ENCODE measurements at places on chromosomes 11 and 22.

GRCh38 chr22:17724678-17725499 is 49.4 kb downstream of the BID start:
- no peak for DNase-seq

DNA sequence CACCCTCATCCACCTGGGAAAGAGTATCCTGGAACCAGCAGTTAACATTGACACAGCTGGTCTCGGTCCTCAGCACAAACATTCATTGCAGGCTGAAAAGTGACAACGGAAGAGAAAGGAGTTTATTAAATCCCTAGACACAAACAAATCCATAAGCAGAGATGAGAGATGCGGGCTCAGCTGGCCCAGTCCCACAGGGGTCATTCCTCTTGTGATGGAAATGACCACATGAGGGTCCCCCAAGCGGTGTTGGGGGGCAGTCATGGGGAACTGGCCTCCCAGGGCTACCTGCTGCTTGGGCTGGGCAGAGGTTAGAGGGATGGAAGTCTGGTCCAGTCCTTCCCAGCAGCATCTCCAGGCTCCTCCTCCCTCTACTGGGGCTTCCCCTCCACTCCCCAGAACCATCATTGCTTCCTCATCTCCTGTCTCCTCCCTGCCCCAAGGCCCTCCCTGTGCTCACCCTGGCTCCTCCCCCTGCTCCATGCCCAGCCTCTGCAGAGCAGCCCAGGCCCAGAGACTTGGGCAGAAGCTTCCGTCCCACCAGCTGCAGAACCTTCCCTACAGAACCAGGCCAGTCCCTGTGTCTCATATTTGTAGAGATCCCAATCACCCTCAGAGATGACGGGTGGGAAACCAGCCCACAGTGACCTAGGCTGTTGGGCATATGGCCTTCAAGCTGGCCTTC is 5.4 kb upstream of the IGLL5 start:
- no peak for DNase-seq

DNA sequence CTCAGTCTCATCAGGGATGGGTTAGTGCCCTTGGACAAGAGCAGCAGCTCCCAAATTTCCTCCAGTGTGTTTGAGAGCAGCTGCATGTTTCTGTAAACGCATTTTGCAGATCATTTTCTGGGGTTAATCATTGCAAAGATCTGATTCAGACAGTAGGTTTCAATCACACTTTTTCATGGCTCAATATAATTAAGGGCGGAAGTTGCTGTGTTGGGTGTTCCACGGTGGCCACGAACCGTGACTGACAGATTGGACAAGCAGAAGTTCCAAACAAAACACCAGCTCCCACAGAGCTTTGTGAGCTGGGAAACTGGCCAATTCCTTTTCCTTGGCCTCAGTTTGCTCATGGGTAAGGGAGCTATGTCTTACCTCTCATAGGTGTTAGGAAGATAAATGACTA is 8.4 kb upstream of the RASSF10 start:
- no peak for DNase-seq

DNA sequence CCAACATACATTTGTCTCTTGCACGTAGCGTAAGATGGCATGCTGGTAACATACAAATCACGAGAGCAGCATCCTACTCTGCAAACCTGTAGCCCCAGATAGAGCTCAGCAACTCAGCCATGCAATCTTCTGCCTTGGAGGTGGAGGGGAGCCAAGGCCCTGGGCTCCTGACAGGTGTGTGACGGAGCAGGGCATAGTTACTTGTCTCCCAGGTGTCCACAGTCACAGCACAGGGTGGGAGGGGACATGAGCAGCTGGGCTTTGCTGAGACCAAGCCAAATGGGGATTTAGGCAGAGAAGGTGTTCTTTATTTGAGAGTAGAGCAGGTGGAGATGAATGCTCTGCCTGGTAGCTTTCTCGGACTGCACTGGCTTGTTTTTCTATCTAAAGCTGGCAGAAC is 111.7 kb downstream of the TEAD1 start:
- DNase-seq, result no peak

DNA sequence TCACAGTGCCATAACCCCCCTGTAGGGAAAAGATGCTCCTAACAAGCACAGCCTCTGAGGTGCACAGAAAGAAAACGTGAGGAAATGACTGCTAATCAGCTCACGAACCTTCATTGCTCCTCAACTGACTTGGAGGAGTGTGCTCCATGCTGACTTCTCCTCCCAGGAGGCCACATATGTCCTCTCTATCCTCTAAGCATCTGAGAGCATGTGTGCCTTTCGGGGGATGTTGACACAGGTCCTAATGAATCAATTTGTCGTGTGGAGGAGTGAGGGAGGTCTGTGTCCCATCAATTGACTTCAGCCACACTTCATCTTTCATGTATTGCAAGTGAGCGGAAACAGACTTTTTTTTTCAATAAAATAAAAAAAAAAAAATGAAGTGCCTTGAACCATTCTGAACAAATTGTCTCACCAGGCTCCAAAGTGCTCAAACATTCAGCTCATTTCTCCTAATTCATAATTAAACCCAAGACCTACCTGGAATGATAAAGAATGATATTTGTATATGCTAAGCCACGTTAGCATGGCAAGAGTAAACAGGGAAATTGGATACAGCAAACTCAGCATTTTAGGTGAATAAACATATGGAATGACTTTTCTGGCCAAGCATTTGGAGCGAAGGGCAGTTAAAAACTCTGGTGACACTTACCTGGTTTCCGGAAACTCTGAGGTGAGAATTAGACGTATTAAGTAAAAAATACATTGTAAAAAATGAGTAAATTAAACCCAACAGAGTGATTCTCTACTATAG is 317.6 kb upstream of the FAT3 start:
- no peak for DNase-seq

GRCh38 chr11:112597286-112597790 is 336.7 kb upstream of the PLET1 start:
- no peak for DNase-seq

All from hindlimb muscle (tissue), 1 donor.